Posterior vena cava (tissue), 2 donors: ENCODE measurements at places on chromosomes 7 and 10. TPM values are rescaled to one million over a fixed set of nuclear protein-coding genes. Genes with fewer than 3 reads are reported as not detected.

DNA sequence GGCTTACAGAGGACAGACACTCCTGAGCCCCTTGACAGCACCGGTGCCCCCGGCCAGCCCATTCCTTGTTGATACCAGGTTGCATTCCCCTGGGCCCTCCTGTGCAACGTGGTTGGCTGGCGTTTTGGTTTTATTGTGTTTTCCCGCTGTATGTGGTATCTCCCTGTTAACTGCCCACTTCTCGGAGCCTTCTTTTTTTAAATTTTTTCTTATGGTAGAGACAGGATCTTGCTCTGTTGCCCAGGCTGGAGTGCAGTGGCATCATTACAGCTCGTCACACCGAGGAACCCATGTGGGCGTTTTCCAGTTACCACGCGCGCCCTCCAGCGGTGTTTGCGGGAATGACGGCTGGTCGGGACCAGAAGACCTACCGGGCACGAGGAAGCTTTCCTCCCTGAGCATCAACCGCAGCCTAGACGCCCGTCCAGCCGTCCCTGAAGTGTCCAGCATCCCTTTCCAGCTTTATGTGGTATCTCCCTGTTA lies 16.9 kb upstream of the ZFAND2A start:
- peak; percentile 93 for DNase-seq

GRCh38 chr10:17088118-17088806 lies 41.3 kb downstream of the CUBN start:
- no peak for DNase-seq

- no peak for DNase-seq
Observed at GRCh38 chr10:119608316-119609155, 11.8 kb upstream of the TIAL1 start.

GRCh38 chr7:106608661-106609060 lies 52.3 kb downstream of the CCDC71L start:
- DNase-seq: no peak

GRCh38 chr10:116185199-116185867 lies 87.7 kb downstream of the GFRA1 start:
- DNase-seq: no peak

GRCh38 chr10:114289096-114289436 lies 50.0 kb downstream of the VWA2 start:
- DNase-seq: peak; percentile 64

- no peak for DNase-seq
Observed at GRCh38 chr10:71878327-71879034, 27.4 kb upstream of the PSAP start.

DNA sequence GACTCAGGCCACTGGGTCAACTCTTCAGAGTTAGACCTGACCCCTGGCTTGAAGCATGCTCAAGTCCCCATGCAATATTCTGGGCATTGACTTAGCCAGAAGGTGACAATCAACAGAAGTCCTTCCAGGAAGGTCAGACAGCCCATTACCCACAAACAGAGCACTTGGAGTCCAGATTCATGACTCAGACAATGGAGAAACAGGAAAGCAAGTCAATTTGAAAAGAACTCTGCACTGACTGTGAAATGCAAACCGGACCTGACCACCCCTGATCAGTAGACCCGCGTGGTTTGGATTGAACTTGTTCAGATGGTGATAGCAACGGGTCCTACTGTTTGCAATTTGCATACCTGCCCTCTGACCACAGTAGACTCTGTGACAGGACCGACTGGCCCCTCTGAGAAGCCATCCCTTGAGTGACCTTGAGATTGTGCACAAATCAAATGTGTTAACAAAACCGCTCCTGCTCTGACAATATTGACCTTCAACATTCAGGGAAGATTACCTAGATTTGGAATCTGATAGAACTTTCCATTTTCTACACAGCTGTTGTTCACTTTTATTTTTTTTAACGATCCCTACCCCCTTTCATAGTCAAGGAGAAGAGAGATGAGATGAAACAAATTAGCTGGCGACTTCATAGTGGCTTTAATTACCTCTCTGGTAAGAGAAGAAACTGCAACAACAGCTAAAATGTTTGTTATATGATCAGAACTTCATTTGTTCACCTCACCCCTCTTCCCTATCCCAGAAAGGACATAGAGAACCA lies 138.7 kb downstream of the NRP1 start:
- DNase-seq: no peak

DNA sequence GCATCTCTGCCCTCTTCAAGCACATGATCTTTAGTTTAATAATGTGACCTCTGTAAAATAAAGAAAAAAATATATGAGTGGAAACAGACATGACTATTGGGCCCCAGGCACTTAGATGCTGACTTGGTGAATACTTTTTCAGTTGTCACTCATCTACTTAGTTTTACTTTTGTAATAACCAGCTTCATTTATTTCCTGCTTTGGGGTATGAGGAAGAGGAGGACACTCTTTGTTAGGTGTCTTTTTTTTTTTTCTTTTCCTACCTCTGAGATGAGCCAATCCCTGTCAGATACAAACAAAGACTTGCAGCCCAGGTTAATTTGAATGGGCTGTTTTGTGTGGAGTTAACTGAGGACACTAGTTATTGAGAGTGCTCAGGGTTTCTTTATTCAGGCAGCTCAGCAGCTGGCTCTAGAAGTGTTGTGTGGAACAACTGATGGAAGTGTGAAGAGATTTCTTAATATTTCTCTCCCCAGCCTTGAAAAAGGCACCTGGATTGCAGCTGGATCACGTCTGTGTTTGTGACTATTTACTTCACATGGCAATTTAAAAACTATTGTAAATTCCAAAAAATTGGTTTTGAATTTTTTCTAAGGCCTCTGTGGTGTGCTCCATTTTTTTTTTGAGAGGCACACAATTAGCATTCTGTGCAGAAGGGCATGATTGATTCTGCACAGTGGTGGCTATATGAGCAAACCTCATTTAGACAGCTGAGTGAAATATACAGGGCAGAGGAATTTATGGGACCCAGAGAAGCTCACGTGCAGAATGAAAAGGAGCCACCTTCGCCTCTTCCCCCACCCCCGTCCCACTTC lies 333.8 kb downstream of the LRMDA start:
- DNase-seq: no peak

GRCh38 chr10:110600487-110601101 lies 33.1 kb downstream of the SMC3 start:
- no peak for DNase-seq

CCT6A gene
- 87.9 TPM for total RNA-seq
